CD4-positive, alpha-beta T cell treated with Interleukin-4 for 4 hours (primary cell): ENCODE measurements at places on chromosomes 5 and 9.

GRCh38 chr5:128436749-128437188 is 101.3 kb downstream of the FBN2 start:
- no peak for DNase-seq

GRCh38 chr5:142353071-142353472 is 28.3 kb upstream of the SPRY4 start:
- DNase-seq = no peak

DNA sequence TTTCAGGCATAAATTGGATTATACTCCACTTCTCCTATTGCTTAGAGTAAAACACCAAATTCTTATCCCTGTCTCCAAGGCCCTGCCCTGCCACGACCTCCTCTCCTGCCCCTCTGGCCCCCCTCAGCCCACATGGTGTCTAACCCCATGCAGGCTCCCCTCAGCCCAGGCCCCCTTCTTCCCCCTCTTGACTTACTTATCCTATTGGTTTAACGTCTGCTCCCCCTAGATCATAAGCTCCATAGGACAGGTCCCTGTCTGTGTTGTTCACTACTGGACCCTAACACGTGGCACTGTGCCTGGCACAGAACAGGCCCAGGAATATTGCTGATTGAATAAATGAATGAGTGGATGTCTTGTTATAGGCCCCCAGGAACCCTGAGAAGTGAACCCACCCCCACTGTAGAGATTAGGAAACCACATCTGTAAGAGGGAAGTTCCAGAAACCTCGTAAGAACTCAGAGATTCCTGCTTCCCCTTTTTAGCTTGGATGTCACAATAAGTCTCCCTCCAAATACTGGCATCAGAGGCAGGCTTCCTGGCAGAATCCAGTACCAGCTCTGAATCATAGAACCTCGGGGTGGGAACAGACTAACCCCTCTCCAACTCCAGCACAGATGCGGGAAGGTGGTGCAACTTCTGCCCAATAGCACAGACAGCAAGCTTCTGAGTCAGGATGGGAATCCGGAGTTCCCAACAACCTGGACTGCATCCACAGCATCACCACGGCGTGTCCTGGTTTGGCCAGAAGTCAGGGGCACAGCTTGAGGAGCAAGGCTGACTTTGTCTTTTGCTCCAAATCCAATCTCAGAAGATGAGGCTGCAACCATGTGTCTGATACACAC is 31.5 kb downstream of the HRH2 start:
- DNase-seq = peak; percentile 17

- DNase-seq = no peak
These were observed 415.0 kb downstream of the ARHGEF28 start for GRCh38 chr5:74040811-74041491.

- no peak for DNase-seq
These were observed 31.7 kb upstream of the MINAR2 start for GRCh38 chr5:129716235-129716634.
